ENCODE measurements at places on chromosomes 3 and 15. TPM values are rescaled to one million over a fixed set of nuclear protein-coding genes. Genes with fewer than 3 reads are reported as not detected.

GRCh38 chr3:73572368-73572767, 52.4 kb downstream of the PDZRN3 start:
- no peak for DNase-seq

DNA sequence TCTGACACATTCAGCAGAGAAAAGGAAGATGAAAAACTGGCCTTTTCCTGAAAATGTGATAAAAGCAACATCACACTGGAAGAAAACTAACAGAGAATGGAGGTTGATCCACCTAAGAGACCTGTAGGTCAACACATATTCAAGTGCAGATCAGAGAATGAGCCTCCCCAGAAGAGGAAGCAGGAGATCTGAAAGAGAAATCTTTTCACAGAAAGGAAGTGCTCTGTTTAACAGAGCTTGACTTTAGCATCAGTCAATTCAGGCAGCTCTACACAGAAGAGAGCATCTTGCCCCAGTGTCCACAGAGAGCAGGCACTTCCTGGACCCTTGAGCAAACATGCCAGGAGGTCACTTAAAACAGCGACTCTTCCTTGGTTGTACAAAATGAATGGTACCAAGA, 655.4 kb upstream of the GBE1 start:
- DNase-seq = no peak

- DNase-seq = no peak
Observed at GRCh38 chr15:49908933-49909295, 210.1 kb downstream of the ATP8B4 start.

- DNase-seq = no peak
Observed at GRCh38 chr3:190676481-190676880, 162.6 kb downstream of the IL1RAP start.

DNA sequence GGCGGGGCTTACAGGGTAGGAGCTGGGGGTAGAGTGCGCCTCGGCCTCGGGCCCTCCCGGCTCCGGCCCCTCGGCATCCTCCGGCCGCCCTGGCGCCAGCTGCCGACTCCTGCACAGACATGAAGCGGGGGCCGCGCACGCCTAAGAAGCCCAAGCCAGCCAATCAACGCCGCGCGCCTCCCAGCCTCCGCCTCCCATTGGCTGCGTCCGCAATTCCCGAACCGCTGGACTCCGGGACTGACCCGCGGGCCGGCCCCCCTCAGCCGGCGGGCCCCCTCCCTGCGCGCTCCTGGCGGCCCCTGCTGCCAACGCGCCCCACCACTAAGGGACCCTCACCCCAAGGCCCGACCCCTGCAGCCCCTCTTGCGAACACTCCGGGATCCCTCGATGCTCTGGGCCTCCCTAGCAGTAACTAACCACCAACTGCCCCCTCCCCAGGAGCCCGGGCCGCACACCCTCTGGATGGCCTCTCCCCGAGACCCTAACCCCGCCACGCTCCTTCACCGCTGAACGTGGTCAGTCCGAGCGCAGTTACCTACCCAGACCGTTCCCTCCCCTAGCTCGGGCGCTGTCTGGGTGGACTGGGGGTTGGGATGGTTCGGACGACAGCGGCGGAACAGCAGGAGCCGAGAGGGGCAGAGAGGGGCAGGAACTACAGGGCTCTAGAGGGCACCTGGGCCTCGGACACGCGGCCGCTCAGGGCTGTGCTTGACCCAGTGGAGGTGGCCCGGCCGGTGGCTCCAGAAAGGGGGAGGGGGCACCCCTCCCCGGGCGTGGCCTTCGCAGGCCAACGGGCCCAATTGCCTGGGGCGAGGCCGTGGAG, 5.0 kb downstream of the GATA2 start:
- peak; percentile 88 for DNase-seq

Gene SETD2
- 26.7 TPM for total RNA-seq
